ENCODE measurements at places on chromosomes 1 and 21. TPM values are rescaled to one million over a fixed set of nuclear protein-coding genes. Genes with fewer than 3 reads are reported as not detected.

- DNase-seq, result no peak
These were observed 102.8 kb upstream of the SERTAD4 start for GRCh38 chr1:210129759-210130158.

The ERRFI1 gene
- 74.9 TPM for total RNA-seq

GRCh38 chr1:171245458-171246064 is 2.7 kb upstream of the FMO1 start:
- DNase-seq, result peak; percentile 59

- no peak for DNase-seq
These were observed 8.6 kb downstream of the CRABP2 start for GRCh38 chr1:156696755-156697154.

GRCh38 chr1:103529746-103530145 is 4.2 kb downstream of the RNPC3 start:
- DNase-seq, result no peak

All from Calu3 (cell line).